ENCODE measurements at places on chromosomes 2 and 18. TPM values are rescaled to one million over a fixed set of nuclear protein-coding genes. Genes with fewer than 3 reads are reported as not detected.

Gene RAB12
- total RNA-seq = 25.0 TPM

Gene ANKRD53
- 1.2 TPM for total RNA-seq

Gene SPDYA
- 1.1 TPM for total RNA-seq

Gene INO80C
- total RNA-seq = 34.4 TPM

Gene EPB41L3
- 13.1 TPM for total RNA-seq

Gene NCKAP1
- total RNA-seq = 107 TPM

Gene TLX2
- total RNA-seq = not detected

Gene SRD5A2
- total RNA-seq = not detected

Gene FTCDNL1
- total RNA-seq = 1.6 TPM

Gene HOXD13
- total RNA-seq = not detected

Gene POTEJ
- not detected for total RNA-seq

Gene PAX3
- 52.2 TPM for total RNA-seq

Gene PPP1R7
- total RNA-seq = 59.0 TPM

Gene INPP1
- total RNA-seq = 14.3 TPM

Gene TMEM247
- not detected for total RNA-seq

Gene NCKAP5
- total RNA-seq = 27.9 TPM

Gene UGT1A4
- total RNA-seq = not detected

Gene COL5A2
- total RNA-seq = 62.6 TPM

Gene RALBP1
- 51.9 TPM for total RNA-seq

Gene BCL2
- 14.1 TPM for total RNA-seq

Gene MYO7B
- total RNA-seq = 0.28 TPM

Gene SS18
- 81.4 TPM for total RNA-seq

Gene SLC14A1
- total RNA-seq = not detected

Gene SERPINB4
- total RNA-seq = not detected

Gene GAL3ST2
- total RNA-seq = not detected

Gene CCDC74B
- 13.9 TPM for total RNA-seq

Gene SLC16A14
- total RNA-seq = 14.2 TPM

Gene AFF3
- 20.9 TPM for total RNA-seq

Gene CNPPD1
- 39.9 TPM for total RNA-seq

Gene RGPD5
- total RNA-seq = 55.7 TPM

Gene C2orf78
- not detected for total RNA-seq

Gene PLEK
- not detected for total RNA-seq

Gene ACTR2
- total RNA-seq = 217 TPM

Gene EVA1A
- total RNA-seq = 3.8 TPM

Gene NCK2
- total RNA-seq = 67.7 TPM
